ENCODE measurements at places on chromosomes 2 and 18. TPM values are rescaled to one million over a fixed set of nuclear protein-coding genes. Genes with fewer than 3 reads are reported as not detected.

Gene NDC80
- 14.6 TPM for polyA plus RNA-seq

Gene LIMS4
- 3.0 TPM for polyA plus RNA-seq

Gene KRCC1
- polyA plus RNA-seq, result 35.6 TPM

Gene STEAP3
- 14.5 TPM for polyA plus RNA-seq

- H3K27ac ChIP-seq, result no peak overlapping the region
- no peak overlapping the region for H3K4me3 ChIP-seq
- peaks cover 5% of the 10 kb centered on the region for H3K4me1 ChIP-seq
- H3K27me3 ChIP-seq, result no peaks in the 10 kb centered on the region
- H3K36me3 ChIP-seq, result no peaks in the 10 kb centered on the region
Observed at GRCh38 chr2:15133461-15133860, 427.7 kb downstream of the NBAS start.

- no peaks in the 10 kb centered on the region for H3K4me1 ChIP-seq
- no peaks in the 10 kb centered on the region for H3K27me3 ChIP-seq
- H3K36me3 ChIP-seq, result no peaks in the 10 kb centered on the region
- DNase-seq, result no peak
- H3K27ac ChIP-seq, result no peak overlapping the region
- no peak overlapping the region for H3K4me3 ChIP-seq
Observed at GRCh38 chr2:84678214-84678613, 161.9 kb downstream of the DNAH6 start.

DNA sequence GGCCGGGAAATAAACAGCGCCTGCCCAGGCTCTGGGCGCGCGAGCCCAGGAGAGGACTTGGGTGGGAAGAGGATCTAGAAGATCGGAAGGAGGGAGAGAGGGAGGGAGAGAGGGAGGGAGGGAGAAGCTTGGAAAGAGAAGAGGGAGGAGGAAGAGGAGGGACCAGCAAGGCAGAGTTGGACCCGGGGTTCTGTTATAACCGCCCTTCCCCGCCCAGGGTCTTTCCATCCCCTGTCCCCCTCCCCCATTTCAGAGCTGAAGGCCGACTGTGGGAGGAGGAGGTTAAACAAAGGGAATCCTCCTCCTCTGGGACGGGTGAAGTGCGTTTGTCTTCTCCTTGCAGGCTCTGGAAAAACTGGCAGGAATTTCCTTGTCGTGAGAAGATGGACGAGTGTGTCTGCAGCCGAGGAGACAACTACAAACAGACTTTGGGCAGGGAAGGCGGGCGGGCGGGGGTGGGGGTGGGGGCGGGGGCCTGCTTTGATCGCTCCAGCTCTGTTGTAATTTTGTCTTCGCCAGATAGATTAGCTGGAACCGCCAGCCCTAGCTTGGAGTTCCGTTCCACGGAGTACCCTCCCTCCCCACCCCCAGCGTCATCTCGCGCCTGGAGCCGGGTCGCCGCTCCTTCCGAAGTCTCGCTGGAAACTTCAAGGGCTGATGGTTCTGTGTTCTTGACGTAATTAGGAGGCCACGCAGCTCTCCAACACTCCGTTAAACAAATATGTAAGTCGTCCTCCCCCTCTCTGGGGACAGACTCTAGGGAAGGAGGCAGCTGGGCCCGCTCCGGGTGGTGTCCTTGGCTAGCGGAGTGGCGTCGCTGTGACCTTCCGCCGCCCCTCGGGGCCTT is 6.4 kb upstream of the SP9 start:
- DNase-seq, result peak; percentile 48
- H3K36me3 ChIP-seq, result no peaks in the 10 kb centered on the region
- H3K4me1 ChIP-seq, result peaks cover 25% of the 10 kb centered on the region
- no peak overlapping the region for H3K27ac ChIP-seq

DNA sequence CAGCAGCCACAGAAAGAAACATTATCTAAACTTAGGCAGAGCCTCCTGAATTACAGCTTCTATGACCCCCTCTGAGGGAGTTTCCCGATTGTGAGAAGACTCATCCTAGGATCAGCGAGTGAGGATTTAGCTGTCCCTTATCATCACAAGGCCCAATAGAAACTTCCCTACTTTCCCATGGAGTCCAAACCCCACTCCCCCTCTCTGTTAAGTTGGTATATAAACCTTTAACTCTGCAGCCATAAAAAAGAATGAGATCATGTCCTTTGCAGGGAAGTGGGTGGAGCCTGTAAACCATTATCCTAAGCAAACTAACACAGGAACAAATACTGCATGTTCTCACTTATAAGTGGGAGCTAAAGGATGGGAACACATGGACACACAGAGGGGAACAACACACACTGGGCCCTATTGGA is 78.8 kb downstream of the MYL12B start:
- no peak overlapping the region for H3K4me3 ChIP-seq
- DNase-seq, result no peak
- no peak overlapping the region for H3K27ac ChIP-seq
- H3K27me3 ChIP-seq, result no peaks in the 10 kb centered on the region
- no peaks in the 10 kb centered on the region for H3K36me3 ChIP-seq
- no peaks in the 10 kb centered on the region for H3K4me1 ChIP-seq

DNA sequence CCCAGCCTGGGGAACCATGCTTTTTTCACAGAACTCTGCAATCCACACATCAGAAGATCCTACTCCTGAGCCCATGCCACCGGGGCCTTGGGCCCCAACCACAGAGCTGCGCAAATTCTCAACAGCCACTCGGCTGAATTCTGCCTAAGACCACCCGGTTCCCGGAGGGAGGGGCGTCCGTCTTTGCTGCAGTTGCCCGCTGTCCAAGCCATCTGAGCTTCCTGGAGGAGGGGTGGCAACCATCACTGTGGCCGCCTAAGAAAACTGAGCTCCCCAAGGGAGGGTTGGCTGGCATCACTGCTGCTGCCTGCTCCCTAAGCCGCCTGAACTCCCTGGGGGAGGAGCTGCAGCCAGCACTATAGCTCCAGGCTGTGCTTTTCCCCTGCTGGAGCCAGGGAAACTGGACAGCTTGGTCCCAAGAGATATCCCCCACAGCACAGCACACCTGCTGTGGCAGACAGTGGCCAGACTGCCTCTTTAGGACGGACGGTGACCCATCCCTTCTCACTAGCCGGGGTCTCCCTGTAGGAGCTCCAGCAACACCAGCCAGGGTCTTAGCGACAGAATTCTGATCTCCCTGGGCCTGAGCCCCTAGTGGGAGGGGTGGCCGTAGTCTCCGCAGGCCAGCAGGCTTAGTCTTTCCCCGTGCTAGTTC is 1411.6 kb upstream of the CDH2 start:
- DNase-seq, result no peak
- no peaks in the 10 kb centered on the region for H3K36me3 ChIP-seq
- no peaks in the 10 kb centered on the region for H3K27me3 ChIP-seq
- H3K27ac ChIP-seq, result no peak overlapping the region

DNA sequence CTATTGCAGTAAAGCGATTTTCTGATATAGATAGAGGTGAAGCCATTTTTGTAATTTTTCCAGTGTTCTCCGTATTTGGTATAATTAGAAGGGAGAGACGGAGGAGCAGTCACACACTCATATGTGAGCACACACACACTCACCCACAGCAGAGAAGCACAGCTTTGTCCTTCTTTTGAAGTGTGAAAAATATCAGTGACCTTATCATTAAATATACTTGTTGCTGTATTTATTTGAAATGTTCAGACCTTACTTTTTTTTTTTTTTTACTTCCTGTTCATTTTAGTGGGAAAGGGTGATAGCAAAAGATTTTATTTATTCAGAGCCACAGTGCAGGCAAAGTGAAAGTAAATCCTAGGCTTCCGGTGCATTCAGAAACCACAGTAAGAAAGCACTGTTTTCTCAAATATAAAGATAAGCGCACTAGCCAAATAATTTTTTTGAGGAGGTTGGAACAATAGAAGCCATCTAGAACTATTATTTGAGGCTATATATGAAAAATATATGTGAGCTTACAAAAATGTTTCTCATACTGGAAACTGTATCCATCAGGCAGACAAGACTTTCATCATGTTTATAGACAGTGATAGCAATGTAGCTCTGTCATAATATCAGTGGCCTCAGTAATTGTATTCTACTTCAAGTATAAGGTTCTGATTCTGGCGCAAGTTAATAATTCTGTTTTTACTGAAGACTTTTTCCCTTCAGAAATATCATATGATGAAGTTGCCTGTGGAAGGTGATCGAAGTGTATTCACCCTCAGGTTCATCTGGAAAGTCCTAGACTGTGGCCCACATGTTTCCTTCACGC is 37.2 kb downstream of the TSHZ1 start:
- peak overlapping the region; percentile 38 for H3K4me3 ChIP-seq
- peak overlapping the region; percentile 90 for H3K27ac ChIP-seq
- H3K27me3 ChIP-seq, result no peaks in the 10 kb centered on the region
- peaks cover 15% of the 10 kb centered on the region for H3K4me1 ChIP-seq
- no peaks in the 10 kb centered on the region for H3K36me3 ChIP-seq

GRCh38 chr2:138503652-138504051 is 2.1 kb downstream of the SPOPL start:
- H3K27me3 ChIP-seq, result no peaks in the 10 kb centered on the region
- H3K4me1 ChIP-seq, result peaks cover 10% of the 10 kb centered on the region
- H3K27ac ChIP-seq, result no peak overlapping the region
- DNase-seq, result no peak

DNA sequence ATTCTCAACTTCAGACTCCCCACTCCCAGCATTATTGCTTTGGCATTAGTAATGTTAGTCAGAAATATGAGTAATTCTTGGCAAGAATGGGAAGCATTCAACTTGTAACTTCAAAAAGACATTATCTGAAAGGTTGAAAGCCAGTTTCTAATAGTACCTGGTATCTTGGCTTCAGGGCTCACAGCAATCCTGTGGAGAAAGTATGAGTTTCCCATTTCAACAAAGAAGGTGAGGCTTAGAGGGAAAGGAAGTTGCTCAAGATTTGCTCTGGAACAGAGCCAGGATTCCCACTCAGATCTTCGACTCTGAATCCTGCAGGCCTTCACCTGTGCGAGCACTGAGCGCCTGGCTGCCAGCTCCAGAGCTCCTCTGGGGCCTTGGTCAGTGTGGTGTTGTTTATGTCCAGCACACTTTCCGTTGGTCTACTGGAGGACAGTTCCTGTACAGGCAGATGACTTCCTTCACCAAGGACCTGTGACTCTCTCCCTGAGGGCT is 136.1 kb downstream of the MCFD2 start:
- no peak overlapping the region for H3K4me3 ChIP-seq
- DNase-seq, result peak; percentile 61
- H3K27ac ChIP-seq, result peak overlapping the region; percentile 66

- no peak overlapping the region for H3K4me3 ChIP-seq
- H3K4me1 ChIP-seq, result no peaks in the 10 kb centered on the region
- no peak overlapping the region for H3K27ac ChIP-seq
- H3K27me3 ChIP-seq, result no peaks in the 10 kb centered on the region
Observed at GRCh38 chr18:72160510-72161445, 383.4 kb downstream of the CBLN2 start.

DNA sequence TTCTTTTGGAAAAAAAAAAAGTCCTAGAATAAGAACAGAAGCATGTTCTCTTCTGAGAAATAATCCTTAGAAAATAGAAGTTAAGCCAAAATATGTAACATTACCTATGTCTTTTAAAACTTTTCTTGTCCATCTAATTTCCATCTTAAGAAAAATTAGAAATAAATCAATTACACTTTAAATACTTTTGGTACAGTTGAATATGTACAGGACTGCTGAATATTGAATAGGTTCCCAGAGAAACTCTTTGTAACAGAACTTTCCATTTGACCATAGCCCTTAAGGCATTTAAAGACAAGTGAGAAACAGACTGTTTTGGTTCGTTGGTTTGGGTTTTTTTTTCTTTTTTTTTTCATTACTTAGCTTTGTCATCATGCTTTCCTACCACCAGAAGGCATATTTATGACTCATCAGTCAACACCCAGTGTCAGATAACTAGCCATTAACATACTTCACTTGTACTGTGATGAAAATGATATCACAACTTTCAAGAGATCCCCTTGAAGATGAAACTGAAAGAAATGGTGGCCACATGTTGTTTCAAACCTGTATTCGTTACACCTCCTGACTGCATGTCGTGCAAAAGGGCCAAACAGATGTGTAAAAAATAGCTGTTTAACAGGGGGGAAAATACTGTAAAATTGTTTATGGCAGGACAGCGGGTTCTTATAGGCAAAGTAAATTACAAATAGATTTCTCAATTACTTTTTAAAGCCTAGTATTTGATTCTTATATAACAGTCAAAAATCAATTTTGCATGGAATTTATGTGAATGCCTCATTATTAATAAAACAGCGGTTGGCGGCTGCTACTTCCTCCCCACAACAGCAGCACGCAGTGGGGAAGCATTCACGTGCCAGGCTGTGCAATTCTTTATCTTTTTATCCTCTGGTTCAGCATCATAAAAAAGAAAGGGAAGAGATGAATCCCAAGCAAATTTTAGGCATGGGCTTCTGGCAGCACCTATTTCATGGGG is 280.7 kb upstream of the HNRNPA3 start:
- peak; percentile 40 for DNase-seq
- H3K4me3 ChIP-seq, result no peak overlapping the region
- no peaks in the 10 kb centered on the region for H3K36me3 ChIP-seq
- H3K27ac ChIP-seq, result no peak overlapping the region
- peaks cover 4% of the 10 kb centered on the region for H3K4me1 ChIP-seq

- no peak overlapping the region for H3K4me3 ChIP-seq
- no peaks in the 10 kb centered on the region for H3K27me3 ChIP-seq
- no peaks in the 10 kb centered on the region for H3K4me1 ChIP-seq
- no peak overlapping the region for H3K27ac ChIP-seq
Observed at GRCh38 chr2:185127412-185127811, 529.1 kb downstream of the ZNF804A start.

DNA sequence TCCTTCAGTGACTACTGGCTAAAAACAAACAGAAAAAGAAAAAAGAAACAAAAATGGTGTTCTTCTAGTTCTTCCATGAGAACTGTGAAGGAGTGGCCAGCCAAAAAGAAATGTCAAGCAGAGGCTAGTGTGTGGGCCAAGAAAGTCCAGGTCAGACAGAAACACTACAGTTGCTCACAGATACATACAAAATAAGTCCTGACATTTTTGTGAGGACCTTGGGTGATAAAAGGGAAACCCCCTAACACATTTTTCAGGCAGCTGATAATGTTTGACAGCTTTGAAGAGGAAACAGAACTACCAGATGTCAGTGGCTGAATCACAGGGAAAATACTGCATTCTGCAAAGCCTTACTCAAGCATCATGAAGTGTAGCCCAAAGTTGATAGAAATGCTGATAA is 28.1 kb downstream of the ARHGAP25 start:
- H3K4me3 ChIP-seq, result no peak overlapping the region
- peak; percentile 39 for DNase-seq
- peaks cover 8% of the 10 kb centered on the region for H3K4me1 ChIP-seq
- no peaks in the 10 kb centered on the region for H3K27me3 ChIP-seq
- peak overlapping the region; percentile 15 for H3K27ac ChIP-seq
- H3K36me3 ChIP-seq, result no peaks in the 10 kb centered on the region

- H3K27ac ChIP-seq, result no peak overlapping the region
- no peak overlapping the region for H3K4me3 ChIP-seq
- peaks cover 17% of the 10 kb centered on the region for H3K4me1 ChIP-seq
- no peaks in the 10 kb centered on the region for H3K36me3 ChIP-seq
- no peak for DNase-seq
Observed at GRCh38 chr2:5474716-5475115, 217.5 kb upstream of the SOX11 start.

All from muscle of leg (tissue), 16 donors.